ENCODE measurements at places on chromosomes 7 and 10. TPM values are rescaled to one million over a fixed set of nuclear protein-coding genes. Genes with fewer than 3 reads are reported as not detected.

HGF gene
- total RNA-seq: not detected

SPDYE2 gene
- total RNA-seq: not detected

CYP2E1 gene
- 0.37 TPM for total RNA-seq

PALS2 gene
- 12.9 TPM for total RNA-seq

RNF32 gene
- 0.18 TPM for total RNA-seq

ADCY1 gene
- total RNA-seq: not detected

ADCYAP1R1 gene
- total RNA-seq: not detected
